ENCODE measurements at places on chromosomes 1 and 21.

GRCh38 chr1:195948123-195948895 lies 659.9 kb downstream of the KCNT2 start:
- no peak for DNase-seq

- no peak for DNase-seq
These were observed 172.1 kb upstream of the ZRANB2 start for GRCh38 chr1:71252900-71253299.

GRCh38 chr1:206672011-206672688 lies 12.6 kb upstream of the MAPKAPK2 start:
- no peak for DNase-seq

DNA sequence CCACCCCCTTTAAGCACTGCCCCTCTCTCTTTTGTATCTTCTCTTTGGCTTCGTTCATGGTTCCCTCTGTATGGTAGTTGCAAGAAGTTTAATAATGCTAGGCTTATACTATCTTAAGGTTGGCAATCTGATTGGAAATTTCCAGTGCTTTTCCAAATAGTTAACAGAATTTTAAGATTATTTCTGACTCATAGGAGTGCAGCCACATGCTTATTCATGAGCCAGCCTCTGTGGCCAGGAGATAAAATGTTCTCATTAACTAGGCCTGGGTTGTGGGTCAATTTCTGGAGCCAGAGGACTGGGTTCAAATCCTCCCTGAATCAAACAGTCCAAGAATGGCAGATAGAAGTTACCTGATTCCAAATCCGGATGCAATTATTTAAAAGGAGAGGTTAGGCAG lies 103.1 kb downstream of the ATP6V1G3 start:
- no peak for DNase-seq

DNA sequence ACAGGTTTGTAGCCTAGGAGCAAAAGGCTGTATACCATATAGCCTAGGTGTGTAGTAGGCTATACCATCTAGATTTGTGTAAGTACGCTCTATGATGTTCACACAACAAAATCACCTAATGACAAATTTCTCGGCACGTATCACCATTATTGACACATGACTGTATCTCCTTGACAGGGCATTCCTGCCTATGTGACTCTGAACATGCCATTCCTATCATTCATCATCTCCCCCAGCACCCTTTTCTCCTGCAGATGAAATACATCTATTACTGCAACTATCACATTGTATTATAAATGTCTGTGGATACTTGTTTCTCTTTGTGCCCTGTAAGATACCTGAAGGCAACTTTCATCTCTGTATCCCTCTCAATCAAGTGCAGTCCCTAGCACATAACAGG lies 29.9 kb downstream of the TP53BP2 start:
- DNase-seq = no peak

DNA sequence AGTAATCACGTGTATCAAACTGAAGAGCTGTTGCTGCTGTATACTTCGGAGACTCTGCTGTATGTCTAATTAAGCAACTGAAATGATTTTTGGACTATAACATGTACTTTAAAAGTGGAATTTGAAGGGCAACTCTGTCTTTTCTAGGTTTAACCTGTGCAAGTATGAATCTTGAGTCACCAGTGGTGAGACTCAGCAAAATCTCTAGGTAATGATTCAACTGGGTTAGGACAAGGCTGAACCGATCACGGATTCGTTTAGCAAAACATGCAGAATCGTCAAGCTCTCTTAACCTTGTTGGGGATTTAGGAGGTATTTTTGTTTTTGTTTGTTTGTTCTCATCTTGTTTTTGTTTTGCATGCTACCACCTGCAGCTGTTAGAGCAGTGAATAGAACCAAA lies 149.6 kb downstream of the CYYR1 start:
- no peak for DNase-seq

DNA sequence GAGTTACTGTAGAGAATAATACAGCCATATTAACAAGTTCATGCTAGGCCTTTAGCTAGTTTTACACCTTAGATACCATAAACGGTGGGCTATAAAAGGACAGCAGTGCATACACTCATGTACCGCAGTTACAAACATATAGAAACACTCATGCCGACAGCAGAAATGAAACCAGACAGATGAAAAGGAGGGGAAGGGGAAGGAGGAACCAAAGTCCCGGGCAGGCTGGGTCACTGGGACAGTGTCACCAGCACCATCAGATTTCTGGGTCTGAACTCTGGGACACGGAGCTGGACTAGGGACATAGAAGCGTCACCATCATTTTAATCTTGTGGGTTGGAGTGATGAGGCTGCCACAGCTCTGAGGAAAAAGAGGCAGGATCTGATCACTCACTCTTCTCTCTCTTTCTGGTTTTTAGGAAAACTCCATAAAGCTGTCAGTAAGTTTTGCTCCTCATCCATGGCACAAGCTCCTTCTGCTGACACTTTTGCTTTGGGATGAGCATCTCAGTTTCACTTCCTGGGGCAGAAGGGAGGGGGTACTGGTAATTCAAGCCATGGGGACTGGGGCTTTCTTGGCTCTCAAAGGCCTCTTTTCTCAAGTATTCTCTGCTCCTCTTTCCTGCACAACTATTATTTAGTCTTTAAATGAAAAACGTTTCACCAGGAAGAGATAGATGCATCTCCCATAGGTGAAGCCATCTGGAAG lies 7.8 kb upstream of the ZNF691 start:
- DNase-seq = no peak

DNA sequence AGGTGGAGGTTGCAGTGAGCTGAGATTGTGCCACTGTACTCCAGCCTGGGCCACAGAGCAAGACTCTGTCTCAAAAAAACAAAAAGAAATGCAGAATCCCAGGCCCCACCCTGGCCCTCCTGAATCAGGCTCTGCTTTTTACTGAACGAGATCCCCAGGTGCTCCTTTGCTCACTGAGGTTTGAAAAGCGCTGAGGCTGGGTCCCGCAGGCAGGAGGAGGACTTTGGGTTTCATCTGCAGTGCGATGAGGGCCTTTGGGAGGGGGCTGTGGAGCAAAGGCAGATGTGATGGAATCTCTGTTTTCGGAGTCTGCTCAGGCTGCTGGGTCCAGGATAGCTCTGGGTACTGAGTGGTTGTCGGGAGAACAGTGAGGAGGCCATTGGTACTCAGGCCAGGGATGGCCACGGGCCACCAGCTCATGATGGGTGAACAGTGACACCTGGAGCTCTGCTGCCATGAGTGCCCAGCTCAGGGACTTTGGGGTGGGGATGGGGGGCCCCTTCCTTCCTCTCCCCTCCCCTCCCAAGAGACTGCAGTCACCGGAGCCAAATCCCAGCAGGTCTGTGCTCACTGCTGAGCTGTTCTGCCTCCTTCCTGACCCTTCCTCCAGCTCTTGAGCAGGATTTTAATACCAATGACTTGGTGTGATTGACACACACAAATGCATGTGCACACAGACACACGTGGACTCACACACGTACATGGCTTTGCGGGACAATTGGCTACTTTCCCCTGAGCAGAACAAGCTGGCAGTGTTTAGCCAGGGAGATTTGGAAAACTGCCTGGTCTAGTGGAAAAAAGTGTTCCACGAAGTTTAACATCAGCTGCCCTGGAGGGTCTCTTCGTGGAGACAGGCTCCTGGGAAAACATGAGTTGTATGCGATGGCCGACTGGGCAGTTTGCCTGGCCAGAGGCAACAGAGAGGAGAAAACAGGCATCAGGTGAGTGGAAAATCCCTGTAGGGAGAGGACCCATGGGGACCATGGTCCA lies 3.6 kb upstream of the DHRS3 start:
- no peak for DNase-seq

DNA sequence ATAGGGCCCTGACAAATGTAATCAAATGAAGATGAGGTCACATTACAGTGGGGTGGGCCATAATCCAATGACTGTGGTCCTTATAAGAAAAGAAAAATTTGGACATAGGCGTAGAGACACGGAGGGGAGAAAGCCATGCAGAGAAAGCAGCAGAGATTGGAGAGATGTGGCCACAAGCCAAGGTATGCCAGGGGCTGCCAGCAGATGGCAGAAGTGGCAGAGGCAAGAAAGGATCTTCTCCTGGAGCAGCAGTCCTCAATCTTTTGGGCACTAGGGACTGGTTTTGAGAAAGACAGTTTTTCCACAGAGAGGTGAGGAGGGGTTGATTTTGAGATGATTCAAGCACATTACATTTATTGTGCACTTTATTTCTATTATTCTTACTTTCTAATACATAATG lies 355.1 kb downstream of the NPHP4 start:
- no peak for DNase-seq

GRCh38 chr1:118184739-118185083 lies 317 bp downstream of the SPAG17 start:
- DNase-seq = no peak

- DNase-seq = no peak
These were observed 97.3 kb upstream of the MARK1 start for GRCh38 chr1:220430586-220430985.

- DNase-seq = no peak
These were observed 40.4 kb downstream of the HUNK start for GRCh38 chr21:31913182-31913608.

DNA sequence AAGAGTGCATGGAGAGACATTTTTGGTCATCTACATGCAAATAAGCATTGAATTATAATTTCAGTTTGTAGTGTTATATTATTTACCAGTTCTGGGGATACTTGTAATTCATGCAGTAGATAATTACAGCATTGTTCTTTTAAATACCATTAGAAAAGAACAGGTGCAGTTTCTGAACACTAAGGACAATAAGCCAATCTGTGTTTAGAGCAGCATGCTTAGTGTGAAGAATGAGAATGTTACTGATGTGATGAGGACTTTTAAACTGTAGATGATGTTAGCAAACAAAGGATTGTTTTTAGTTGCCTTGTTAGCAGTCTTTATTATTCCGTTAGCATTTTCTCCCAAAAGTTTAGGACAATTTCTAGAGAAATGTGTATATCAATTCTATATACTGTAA lies 348.3 kb downstream of the BRINP3 start:
- DNase-seq = no peak

GRCh38 chr1:161081519-161081918 lies 7.8 kb downstream of the NECTIN4 start:
- DNase-seq = no peak

GRCh38 chr1:51305371-51305823 lies 25.0 kb downstream of the TTC39A start:
- peak; percentile 54 for DNase-seq

DNA sequence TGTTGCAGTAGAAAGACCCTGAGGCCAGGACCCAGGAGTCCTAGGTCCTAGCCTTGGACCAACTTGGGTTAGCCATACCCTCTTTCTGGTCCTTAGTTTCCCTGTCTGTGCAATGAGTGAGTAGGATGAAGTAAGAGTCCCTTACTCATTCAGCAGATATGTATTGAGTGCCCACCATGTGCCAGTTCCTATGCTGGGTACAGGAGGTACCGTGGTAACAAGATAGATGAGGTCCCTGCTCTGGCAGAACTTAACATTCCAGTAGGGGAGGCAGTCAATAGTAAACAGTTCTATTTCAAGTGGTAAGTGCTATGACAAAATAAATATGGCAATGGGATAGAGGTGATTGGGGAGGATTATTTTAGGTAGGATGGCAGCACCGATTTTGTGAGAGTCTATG lies 18.3 kb upstream of the PARS2 start:
- no peak for DNase-seq

GRCh38 chr1:223831755-223832636 lies 13.8 kb downstream of the TP53BP2 start:
- no peak for DNase-seq

DNA sequence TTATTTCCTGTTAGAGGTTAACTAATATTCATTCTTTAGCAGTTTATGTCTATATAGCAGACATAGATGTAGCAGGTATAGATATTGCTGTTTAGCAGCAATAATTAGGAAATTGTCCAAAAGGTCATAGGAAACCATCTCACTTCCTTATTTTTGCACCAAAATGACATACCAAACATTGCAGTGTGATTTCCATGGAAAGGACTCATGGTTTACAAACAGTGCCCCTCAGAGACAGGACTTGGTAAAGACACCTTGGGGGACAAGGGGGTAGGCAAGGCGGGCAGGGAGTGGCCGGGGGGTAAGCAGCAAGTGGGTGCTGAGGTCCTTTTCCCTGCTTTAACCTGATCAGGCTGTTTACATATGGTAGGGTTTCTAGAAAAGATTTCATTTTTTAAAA lies 30.5 kb downstream of the BATF3 start:
- DNase-seq = no peak

GRCh38 chr21:45030682-45031570 lies 43.5 kb upstream of the ADARB1 start:
- DNase-seq = no peak

- DNase-seq = no peak
These were observed 9.3 kb upstream of the DHRS3 start for GRCh38 chr1:12627296-12627695.

- DNase-seq = no peak
These were observed 32.6 kb downstream of the SLC44A3 start for GRCh38 chr1:94852788-94853187.

DNA sequence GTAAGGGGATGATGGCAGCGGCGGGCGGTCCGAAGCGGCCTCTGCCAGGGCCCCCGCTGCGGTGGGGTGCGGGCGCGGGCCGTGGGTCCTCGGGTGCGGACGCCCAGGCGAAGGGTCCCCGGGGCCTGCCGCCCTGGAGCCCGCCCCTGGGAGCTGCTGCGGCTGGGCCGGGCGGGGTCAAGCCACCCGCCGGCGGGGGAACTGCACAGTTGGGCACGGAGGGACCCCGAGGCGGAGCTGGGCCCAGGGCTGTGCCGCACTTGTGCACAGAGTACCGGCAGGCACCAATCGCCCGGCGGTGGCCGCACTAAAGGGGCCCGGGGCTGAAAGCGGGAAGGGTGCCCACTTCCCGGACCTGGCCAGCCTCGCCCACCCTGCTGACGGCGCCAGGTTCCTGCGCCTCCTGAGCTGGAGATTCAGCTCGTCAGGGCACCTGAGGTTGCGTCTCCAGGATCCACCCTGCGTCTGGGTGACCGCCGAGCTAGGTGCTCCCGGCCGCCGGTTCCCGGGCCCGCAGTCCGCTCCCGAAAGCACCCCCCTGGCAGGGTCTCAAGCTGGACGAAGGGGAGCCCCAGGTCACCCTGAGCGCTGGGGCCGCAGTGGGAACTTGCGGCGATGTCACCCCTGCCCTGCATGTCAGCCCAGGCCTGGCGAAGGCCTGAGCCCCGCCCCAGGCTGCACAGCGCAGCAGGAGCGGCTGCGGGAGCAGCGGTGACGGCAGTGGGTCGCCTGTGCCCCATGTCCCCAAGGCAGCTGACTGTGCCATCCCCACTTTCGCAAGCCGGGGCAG lies 56.7 kb upstream of the ETV3 start:
- DNase-seq = no peak

GRCh38 chr1:63877021-63877767 lies 103.4 kb downstream of the ROR1 start:
- DNase-seq = no peak

DNA sequence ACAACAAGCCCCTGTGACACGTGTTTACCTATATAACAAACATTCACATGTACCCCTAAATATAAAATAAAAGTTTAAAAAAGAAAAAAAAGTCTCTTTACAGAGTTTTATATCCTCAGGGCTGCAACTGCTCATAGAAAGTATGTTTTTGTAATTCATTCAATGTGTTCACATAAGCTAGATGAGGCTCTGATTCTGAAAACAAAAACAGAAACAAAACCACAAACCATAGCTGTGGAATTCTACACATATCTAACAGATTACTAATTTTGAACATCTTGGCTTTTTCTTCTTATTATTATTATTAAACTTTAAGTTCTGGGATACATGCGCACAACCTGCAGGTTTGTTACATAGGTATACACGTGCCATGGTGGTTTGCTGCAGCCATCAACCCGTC lies 579.6 kb upstream of the ZRANB2 start:
- DNase-seq = no peak
